Activated CD4-positive, alpha-beta T cell treated with anti-CD3 and anti-CD28 coated beads for 24 hours (primary cell): ENCODE measurements at places on chromosomes 5 and 9.

- no peak for DNase-seq
Observed at GRCh38 chr9:127733614-127734013, 1.5 kb downstream of the TOR2A start.

DNA sequence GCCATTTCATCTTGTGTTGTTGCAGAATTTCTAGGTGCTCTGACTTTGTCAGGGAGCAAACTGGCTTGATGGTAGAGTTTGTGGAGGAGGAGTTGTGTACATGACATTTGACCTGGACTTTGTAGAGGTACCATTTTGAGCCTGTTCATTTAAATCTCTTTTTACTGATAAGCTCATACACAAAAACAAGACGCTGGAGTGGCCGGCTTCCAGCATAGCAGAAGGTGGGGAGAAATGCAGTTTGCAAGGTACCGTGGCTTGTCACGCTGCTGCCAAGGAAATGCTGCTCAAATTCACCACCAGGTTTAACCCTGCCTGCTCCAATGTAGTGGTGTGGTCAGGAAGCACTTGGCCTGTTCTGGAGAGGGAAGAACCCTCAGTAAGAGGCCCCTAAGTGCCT is 18.9 kb upstream of the IQGAP2 start:
- DNase-seq, result no peak

DNA sequence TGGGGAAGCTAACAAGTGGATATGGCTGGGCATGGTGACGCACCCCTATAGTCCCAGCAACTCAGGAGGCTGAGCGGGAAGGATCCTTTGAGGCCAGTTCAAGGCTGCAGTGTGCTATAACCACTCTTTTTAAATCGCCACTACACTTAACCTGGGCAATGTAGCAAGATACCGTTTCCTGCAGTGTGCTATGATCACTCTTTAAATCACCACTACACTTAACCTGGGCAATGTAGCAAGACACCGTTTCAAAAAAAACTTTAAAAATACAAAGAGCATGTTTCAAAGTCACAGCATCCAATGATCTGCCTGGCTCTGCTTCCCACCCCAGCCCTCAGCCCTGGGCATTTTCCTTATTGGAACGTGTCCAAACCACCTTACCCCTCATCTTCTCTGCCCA is 14.5 kb downstream of the GRHPR start:
- no peak for DNase-seq

- DNase-seq, result no peak
Observed at GRCh38 chr9:128920381-128921058, at the start of gene PHYHD1. Gene PHYHD1, plus strand, starts transcription at chr9:128920982. Its CDS starts 1,342 bp downstream, at chr9:128922324.

- DNase-seq, result no peak
Observed at GRCh38 chr9:4293293-4293941, 6.5 kb downstream of the GLIS3 start.

- DNase-seq, result no peak
Observed at GRCh38 chr5:45779874-45780671, 83.9 kb upstream of the HCN1 start.

- no peak for DNase-seq
Observed at GRCh38 chr5:148499452-148499851, 115.7 kb downstream of the FBXO38 start.

DNA sequence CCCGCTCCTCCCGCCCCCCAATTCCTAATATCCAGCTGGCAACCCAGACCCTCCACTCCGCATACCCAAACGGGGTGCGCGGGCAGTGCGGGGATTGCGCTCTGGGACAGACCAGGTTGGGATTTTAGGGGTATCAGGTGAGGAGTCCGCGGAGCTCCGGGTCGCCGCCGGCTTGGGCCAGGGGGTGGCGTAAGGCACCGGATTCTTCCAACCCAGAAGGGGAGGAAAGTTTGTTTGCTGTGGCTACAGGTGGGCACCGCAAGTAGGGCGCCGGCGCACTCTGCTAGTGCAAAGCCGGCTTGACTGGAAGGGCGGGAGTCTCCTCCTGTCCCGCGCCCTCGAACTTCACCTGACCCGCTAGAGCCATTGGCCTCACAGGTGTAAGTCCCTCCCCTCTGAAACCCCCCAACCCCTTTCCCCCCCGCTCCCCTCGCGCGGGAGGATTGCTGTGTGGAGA is 709 bp downstream of the IQGAP2 start:
- peak; percentile 34 for DNase-seq

GRCh38 chr5:29963956-29964355 is 1229.5 kb upstream of the CDH6 start:
- DNase-seq, result no peak
